ENCODE measurements at places on chromosomes 6 and 20.

DNA sequence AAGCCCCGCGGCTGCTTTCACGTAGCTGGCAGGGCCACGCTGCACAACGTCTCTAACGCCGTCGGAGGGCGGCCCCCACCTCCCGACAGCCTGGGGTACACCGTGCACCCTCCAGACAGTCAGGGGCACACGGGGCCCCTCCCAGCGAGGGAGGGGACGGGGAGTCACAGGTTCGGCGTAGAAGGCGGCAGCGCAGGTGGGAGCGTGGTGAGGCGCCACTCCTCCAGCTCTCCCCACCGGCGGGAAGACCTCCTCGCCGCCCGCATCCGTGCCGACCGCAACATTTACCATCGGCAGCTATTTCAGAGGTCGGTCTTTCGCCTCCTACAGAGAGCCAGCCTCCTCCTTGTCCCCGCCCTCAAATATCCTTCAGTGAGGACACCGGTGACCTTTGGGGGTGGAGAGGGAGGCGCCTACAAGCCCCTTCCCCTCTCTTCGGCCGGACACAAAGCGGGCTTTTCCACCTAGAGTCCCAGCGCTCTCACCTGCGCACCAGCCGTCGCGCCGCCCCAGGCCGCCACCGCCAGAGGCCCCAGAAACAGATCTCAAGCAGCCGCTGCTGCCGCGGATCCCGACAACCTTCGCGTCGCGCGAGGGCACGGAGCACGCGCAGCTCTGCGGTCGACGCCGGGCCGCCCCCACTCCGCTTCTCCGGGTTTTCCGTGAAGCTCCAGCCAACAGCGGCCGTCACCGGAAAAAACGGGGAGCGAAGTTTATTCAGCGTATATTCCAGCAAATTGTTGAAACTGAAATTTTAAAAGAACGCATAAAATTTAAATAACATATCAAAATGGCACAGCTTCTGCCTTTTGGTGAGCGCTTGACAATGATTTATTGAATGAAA is at the start of gene MKKS:
TSS of gene MKKS (minus strand) at position 600 of the 844 bp plus-strand sequence. CDS start 20,708 bp downstream, outside the sequence.
- peak; percentile 59 for DNase-seq

- DNase-seq: no peak
These were observed 97.9 kb upstream of the PRL start for GRCh38 chr6:22394691-22395090.

GRCh38 chr6:5636210-5637030 is 370.3 kb downstream of the NRN1 start:
- DNase-seq: no peak

DNA sequence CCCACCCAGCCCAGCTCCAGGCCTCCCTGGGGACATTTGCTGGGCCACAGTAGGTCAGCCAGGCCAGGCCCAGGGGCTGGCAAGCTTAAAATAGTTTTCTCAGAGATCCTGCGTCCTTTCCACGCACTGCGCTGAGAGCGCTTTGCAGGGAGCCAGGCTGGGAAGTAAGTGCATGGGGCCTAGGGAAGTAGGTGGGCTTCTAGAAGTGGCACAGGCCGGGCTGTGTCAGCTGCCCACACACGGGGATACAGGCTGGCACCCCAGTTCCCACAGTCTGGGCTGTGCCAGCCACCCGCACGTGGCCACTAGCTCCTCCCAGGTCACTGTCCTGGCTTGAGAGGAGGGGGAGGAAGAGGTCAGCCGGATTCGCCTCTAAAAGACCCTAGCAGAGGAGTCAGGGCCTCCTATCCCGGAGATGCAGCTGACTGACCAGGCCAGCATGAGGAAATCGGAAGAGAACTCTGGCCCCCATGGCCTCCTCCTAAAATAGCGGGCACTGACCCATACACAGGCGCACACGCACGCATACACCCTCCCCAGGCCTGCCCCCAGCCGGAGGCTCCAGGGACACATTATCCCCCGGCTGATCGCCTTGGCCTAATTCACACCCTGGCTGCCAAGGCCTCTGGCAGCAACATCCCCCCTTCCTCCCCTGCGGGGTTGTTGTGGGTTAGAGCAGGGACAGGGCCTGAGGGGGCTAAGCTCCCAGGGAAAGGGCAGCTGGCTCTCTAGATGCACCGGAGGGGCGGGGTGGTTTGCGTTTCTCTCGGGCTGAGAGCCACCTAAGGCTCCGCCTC is 5.4 kb downstream of the SLCO4A1 start:
- DNase-seq: no peak

- DNase-seq: no peak
These were observed 1.1 kb upstream of the BMP2 start for GRCh38 chr20:6766433-6766832.

GRCh38 chr20:10711903-10712451 is 38.2 kb upstream of the JAG1 start:
- no peak for DNase-seq

Measured in activated naive CD4-positive, alpha-beta T cell (primary cell).